Thymus (tissue), 14 donors: ENCODE measurements at places on chromosomes 3 and 15.

DNA sequence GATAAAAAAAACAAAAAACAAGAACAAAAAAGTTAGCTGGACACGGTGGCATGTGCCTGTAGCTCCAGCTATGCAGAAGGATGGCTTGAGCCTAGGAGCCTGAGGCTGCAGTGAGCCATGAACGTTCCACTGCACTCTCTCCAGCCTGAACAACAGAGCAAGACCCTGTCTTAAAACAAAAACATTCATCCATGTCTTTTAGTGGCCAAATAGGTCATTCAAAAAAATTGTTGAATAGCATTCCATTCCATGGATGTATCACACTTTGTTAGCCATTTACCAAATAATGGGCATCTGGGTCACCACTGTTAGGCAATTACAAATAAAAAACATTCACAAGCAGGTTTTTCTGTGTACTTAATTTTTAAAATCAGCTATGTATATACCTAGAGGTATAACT, 139.7 kb downstream of the STAG1 start:
- H3K4me3 ChIP-seq, result no peak overlapping the region
- H3K27ac ChIP-seq, result no peak overlapping the region
- H3K4me1 ChIP-seq, result no peaks in the 10 kb centered on the region
- no peaks in the 10 kb centered on the region for H3K27me3 ChIP-seq
- peaks cover 8% of the 10 kb centered on the region for H3K36me3 ChIP-seq

GRCh38 chr3:6580808-6581207, 280.1 kb upstream of the GRM7 start:
- no peak for DNase-seq
- H3K4me1 ChIP-seq, result no peaks in the 10 kb centered on the region
- H3K36me3 ChIP-seq, result no peaks in the 10 kb centered on the region
- no peak overlapping the region for H3K4me3 ChIP-seq
- no peak overlapping the region for H3K27ac ChIP-seq
- H3K27me3 ChIP-seq, result no peaks in the 10 kb centered on the region

- no peak overlapping the region for H3K27ac ChIP-seq
- H3K36me3 ChIP-seq, result peaks cover 9% of the 10 kb centered on the region
- no peaks in the 10 kb centered on the region for H3K4me1 ChIP-seq
- H3K4me3 ChIP-seq, result no peak overlapping the region
- DNase-seq, result no peak
These were observed 41.7 kb upstream of the SEC22A start for GRCh38 chr3:123159926-123160635.

DNA sequence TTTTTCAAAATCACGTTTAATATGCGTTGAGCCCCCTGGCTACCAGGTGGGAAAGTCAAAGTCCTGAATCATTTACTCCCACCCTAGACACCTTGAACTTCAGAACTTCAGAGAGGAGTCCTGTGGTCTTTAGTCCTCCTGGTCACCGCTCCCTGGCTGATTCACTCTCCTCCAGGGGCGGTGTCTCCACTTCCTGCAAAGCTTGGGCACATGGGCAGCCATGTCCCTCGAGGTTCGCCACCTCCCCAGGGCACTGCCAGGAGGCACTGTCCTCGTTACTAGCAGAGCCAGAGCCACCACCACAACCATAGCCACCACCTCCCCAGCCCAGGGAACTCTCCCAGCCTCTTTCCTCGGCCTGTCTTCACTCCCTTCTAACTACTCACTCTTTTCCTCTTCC, 31.0 kb downstream of the LOXL1 start:
- H3K4me1 ChIP-seq, result peaks cover 30% of the 10 kb centered on the region
- no peak for DNase-seq
- H3K4me3 ChIP-seq, result no peak overlapping the region

DNA sequence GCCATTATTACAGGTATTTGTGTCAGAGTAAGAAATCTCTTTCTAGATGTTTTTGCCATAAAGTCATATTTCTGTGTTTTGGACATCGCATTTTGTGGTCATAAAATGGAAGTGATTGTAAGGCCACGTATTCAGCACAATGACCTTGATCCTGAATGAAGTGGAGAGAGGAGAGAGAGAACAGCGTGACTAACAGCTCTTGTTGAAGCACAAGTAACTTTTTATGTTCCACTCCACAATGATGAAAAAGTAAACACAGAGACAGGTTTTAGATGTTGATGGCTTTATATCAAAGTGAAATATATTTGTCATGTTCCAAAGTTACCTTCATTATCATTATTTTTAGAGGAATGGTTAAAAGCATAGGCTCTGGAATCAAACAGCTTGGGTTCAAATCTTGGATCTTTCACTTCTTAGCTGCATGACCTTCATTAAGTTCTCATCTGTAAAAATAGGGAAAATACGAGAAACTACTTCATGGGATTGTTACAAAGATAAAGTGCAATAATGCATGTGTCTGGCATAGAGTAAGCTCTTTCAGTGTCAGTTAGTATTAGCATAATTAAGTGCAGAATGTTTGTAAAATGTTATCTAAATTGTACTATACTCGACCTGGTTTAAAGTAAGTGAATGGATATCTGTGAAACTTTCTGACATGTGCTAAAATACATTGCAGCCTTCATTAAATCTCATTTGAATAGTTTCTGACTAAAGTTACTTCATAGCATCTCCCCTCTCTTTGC, 341.5 kb upstream of the DNAJC19 start:
- no peak overlapping the region for H3K27ac ChIP-seq
- no peaks in the 10 kb centered on the region for H3K27me3 ChIP-seq
- no peak overlapping the region for H3K4me3 ChIP-seq
- H3K4me1 ChIP-seq, result no peaks in the 10 kb centered on the region
- no peak for DNase-seq

- no peak overlapping the region for H3K27ac ChIP-seq
- H3K4me1 ChIP-seq, result peaks cover 12% of the 10 kb centered on the region
- H3K4me3 ChIP-seq, result no peak overlapping the region
- H3K36me3 ChIP-seq, result no peaks in the 10 kb centered on the region
These were observed 40.7 kb downstream of the FSTL1 start for GRCh38 chr3:120410116-120410515.

GRCh38 chr15:90914305-90915080, 11.4 kb downstream of the MAN2A2 start:
- H3K27ac ChIP-seq, result no peak overlapping the region
- DNase-seq, result no peak
- no peaks in the 10 kb centered on the region for H3K27me3 ChIP-seq
- H3K4me1 ChIP-seq, result peaks cover 27% of the 10 kb centered on the region

DNA sequence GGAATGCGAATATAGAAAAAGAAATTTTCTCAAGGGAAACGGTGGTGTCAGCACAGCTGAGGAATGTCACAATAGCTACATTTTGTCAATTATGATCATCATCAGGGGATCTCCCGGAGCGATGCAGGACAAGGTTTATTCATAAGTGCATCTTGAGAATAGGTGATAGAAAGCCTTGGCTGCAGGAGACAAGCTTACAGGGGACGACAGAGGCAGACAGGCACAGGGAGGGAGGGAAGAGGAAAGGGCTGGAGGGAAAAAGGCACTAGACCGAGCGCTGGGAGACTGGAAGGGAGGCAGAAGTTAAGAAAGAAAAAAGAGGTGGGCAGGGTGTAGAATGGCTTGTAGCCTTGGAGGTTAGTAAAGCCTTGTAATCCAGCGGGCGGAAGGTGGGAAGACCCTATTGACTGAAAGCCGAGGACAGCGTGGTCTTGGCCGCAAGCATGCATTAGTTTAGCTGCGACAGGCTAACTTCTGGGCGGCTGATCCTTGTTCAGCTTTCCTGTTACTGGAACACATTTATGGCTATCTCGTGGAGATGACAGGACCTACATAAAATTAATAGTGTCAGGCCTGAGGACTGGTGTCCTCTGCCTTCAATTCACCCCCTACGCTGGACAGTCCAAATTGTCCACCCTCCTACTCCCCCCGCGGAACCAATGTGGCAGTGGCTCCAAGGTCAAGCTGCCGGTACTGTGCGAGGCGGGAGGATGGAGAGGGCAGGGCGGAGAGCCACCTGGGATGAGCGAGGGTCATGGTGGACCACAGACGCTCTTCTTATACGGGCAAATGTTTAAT, 1.4 kb upstream of the NECTIN3 start:
- no peaks in the 10 kb centered on the region for H3K36me3 ChIP-seq
- no peak for DNase-seq
- H3K4me3 ChIP-seq, result peak overlapping the region; percentile 78
- peaks cover 51% of the 10 kb centered on the region for H3K27me3 ChIP-seq
- H3K4me1 ChIP-seq, result peaks cover 7% of the 10 kb centered on the region
